D341Med (cell line): ENCODE measurements at places on chromosomes 2 and 18.

DNA sequence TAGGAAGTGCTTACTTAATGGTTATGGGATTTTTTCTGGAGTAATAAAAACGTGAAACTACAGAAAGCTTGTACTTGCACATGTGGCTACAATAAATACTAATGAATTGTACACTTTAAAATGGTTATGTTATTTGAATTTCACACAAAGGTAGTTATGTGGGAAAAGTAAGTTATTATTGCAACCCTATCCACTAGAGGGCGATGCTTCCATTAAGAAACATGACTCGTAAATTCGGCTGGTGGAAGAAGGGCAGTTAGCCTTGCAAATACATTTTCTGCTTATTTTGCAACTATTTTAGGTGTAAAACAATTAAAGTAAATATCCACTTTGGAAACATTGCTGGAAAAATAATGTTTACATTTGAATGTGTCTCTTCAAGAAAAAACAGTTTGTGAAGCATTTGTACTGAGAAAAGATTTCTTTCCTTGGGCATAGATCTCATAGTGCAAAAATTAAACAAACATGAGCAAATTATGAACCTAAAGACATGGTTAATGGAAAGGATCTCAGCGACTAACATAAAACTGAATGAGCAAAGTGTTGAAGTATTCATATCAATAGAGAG lies 68.1 kb upstream of the CSRNP3 start:
- DNase-seq: peak; percentile 37

- no peak for DNase-seq
Measured at GRCh38 chr2:86170449-86170848, 24.8 kb downstream of the IMMT start.

GRCh38 chr2:172339371-172340010 lies 87.9 kb upstream of the ITGA6 start:
- no peak for DNase-seq

GRCh38 chr2:40394597-40394996 lies 57.3 kb downstream of the SLC8A1 start:
- DNase-seq: no peak
